Stimulated activated CD4-positive, alpha-beta T cell treated with anti-CD3 and anti-CD28 coated beads, Interleukin-4, amount 100 ng/mL, for 1 hour (primary cell): ENCODE measurements at places on chromosomes 1 and 21.

DNA sequence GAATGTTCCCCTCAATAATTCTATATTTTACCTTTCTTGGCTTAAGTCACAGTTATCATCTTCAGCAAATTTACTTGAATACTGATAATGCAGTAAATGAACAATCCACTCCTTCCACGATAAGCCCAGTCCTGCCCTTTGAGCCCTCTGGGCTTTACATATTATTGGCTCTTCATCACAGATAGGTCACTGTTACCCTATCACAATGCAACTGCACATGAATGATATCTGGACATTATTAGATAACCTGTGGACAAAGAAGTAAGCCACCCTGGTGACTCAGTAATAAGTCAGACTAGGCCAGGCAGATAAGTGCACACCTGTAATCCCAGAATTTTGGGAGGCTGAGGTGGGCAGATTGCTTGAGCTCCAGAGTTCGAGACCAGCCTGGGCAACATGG lies 69.4 kb downstream of the SPATA6 start:
- DNase-seq = no peak

DNA sequence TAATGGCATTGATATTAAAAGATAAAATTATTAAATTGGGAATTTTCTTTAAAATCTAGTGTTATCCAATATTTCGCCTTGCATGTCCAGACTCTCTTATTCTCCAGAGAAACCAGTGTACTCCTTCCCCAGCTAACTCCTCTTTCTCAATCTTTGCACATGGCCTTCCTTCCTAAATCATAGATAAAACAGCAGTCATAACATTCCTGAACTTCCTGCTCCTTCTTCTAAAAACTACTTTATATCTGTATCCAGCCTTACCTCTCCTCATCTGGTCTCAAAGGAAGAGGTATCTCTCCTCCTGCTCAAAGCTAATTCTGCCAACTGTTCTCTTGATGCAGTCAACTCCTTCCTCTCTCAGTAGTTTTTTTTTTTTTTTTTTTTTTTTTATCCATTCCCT lies 39.5 kb upstream of the NEK7 start:
- DNase-seq = no peak

- DNase-seq = no peak
Measured at GRCh38 chr1:26025060-26025459, 3.5 kb downstream of the EXTL1 start.

DNA sequence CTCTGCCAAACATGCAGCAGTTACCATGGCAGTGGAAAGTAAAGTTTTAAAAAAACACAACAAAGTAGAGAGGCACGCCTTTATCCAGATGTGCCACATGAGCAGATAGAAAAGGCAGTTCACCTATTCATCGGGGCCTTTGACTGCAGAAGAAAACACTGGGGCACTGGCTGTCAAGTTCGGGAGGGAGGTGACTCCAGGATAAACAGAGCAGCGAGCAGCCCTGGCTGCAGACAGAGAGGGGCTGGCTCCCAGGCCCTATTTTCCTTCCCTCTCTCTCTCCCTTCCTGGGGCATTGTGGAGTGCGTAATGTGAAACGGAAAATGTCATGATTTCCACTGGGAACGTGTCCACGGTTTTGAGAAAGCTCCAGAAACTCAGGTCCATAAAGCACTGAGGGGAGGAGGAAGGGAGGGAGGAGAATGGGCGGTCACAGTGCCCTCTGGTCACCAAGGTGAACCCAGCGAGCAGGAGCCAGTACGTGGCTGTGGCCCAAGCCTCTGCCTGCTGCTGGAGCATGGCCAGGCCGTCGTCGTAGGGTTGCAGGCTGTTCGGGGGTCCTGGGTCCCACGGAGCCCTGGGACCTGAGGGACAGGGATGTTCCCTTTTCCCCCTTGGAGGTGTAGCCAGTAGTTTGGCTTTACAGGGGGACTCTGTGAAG lies 114.7 kb upstream of the IRF2BP2 start:
- no peak for DNase-seq

DNA sequence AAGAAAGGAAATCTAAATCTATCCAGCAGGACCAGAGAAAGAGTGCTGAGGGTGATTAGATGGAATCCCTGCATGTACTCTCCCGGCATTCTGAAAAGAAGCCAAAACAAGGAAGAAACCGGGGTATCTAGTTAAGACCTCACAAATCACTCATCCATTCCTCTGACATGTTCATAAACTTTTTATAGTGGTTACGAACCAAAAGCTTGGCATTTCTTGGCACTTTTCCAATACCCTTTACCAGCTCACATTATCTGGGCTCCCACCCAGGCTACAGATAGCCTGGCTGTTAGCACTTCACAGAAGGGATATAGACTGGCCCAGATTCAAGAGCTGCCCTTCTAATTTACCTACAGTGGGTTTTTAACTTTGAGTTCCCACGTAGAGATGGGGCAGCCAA lies 1.8 kb upstream of the C1orf74 start:
- DNase-seq = no peak

- no peak for DNase-seq
Measured at GRCh38 chr1:109091839-109092193, 1.3 kb downstream of the TMEM167B start.

DNA sequence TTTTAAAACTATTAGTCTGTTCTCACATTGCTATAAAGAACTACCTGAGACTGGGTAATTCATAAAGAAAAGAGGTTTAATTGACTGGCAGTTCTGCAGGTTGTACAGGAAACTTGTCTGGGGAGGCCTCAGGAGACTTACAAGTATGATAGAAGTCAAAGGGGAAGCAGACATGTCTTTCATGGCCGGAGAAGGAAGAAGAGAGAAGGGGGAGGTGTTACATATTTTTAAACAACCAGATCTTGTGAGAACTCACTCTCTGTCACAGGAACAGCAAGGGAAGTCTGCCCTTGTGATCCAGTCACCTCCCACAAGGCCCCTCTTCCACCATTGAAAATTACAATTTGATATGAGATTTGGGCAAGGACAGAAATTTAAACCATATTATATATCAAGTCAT lies 55.9 kb downstream of the CLIC4 start:
- DNase-seq = no peak

DNA sequence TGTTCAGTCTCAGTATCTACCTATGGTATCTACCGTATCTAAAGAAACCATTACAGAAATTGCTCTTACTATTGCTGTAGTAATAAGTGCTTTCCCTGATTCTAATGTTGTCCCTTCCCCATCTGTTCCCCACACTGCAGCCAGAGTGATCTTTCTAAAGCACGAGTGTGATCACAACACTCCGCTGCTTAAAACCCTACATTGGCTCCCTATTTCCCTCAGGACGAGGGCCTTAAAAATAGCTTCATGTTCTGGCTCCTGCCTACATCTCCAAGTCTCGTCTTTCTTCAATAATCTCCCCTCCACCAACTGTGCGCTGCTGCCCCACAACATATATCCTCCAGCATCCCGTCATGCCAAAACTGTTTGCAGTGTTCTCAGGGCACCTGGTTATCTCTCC lies 150.6 kb downstream of the SDCCAG8 start:
- no peak for DNase-seq

- no peak for DNase-seq
Measured at GRCh38 chr1:155971910-155972809, 6.2 kb downstream of the ARHGEF2 start.

- no peak for DNase-seq
Measured at GRCh38 chr1:233869680-233870079, 34.8 kb upstream of the SLC35F3 start.

- DNase-seq = no peak
Measured at GRCh38 chr1:204001166-204001901, 71.6 kb upstream of the SOX13 start.

- DNase-seq = no peak
Measured at GRCh38 chr1:30675761-30676160, 47.6 kb downstream of the MATN1 start.

- no peak for DNase-seq
Measured at GRCh38 chr1:223682502-223682901, 17.0 kb upstream of the CAPN8 start.

DNA sequence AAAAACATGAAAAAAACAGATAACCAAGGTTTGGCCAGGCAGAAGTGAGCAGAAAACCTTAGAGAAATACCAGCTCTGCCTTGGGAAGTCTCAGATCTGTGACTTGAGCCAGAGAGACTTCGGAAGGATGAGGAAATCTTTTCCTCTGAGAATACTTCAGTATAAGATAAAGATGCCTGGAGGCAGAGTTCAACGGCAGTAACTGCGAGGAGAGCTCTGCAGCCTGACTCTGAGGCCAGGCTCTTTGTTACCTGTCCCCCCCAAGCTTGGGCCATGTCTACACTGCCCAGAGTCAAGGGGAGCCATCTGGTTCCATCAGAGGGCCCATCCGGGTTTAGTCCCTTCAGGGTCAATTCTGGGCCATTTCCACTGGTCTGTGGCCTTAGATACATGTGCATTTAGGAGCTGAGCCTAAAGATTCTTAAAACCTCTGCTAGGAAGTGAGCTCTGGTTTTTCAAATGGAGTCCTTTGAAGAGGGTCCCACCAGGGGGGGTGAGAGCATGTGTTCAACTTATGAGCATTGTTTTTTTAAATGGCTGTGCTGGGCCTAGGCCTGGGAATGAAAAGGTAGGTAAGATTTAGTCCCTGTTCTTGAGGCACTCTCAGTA lies 8.7 kb downstream of the KIRREL1 start:
- DNase-seq = no peak

GRCh38 chr1:9689011-9689706 lies 37.6 kb downstream of the PIK3CD start:
- DNase-seq = peak; percentile 88

DNA sequence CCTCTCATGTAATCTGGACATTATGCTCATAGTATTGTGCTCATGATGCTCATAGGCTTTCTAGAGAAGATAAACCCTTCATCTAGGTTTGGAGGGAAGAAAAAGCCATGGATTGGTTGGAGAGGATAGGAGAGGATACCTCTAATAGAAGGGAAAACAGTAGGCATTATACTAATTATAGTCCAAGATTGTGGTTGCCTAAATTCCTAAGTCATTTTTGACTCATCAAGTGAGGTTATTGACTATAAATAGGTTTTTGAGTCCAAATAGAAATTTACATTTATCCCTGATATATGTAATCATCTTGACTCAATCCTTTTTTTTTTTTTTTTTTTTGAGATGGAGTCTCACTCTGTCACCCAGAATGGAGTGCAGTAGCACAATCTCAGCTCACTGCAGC lies 5.0 kb downstream of the SYT11 start:
- DNase-seq = no peak
